ENCODE measurements at places on chromosomes 16 and 17.

DNA sequence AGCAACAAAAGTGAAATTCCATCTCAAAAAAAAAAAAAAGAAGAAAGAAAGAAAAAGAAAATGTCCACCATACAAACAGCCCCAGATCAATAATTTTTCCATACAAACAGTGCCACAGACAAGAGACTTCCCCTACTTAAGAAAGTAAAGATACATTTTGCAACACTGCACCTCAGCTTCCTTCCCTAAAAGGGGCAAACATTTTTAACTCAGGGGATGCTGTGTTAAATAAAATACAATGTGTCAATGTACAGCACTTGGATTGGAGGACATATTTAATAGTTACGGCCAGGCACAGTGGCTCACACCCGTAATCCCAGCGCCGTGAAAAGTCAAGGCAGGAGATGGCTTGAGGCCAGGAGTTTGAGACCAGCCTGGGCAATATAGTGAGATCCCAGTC lies 22.3 kb downstream of the MYH11 start:
- DNase-seq = peak; percentile 12

DNA sequence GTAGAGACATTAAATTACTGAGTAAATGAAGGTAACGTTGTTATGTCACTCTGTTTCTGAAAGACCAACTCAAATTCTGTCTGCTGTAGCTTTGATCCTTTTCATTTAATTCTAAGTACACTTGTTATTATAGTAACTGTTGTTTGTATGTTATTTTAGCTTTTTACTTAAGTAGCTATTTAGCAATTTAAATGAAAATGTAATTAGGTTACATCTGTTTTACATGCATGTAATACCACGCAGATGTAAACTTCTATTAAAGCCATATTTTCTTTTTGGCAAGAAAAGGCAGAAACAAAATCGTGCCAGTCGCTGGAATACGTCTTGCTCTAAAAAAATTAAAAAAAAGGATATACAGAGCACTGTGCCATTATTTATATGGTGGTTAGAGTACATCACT lies 282.8 kb downstream of the FTO start:
- no peak for DNase-seq

DNA sequence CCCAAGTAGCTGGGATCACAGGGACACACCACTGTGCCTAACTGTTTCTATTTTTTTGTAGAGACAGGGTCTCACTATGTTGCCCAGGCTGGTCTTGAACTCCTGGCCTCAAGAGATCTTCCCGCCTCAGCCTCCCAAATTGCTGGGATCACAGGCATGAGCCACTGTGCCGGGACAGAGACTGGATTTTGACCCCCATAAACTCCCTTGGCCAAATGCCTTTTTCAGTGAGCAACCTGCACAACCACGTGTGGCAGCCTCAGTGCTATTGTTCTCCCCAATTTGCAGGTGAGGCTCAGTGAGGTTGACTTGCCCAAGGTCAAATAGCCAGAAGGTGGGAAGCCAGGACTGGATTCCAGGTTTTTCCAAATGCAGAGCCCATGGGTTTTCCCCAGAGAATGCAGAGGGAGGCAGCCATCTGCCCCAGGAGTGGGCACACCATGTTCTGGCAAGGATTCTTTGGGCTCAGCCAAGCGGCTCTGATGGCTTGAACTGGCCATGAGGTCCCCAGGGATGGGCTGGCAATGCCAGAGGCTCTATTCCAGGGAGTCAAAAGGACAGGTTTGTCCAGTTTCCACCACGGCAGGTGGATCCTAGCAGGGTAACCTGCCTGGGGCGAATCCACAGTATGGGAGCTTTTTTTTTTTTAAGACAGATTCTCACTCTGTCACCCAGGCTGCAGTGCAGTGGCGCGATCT lies 1.8 kb downstream of the IL27 start:
- DNase-seq = no peak

GRCh38 chr16:11561454-11561805 lies 25.3 kb downstream of the LITAF start:
- DNase-seq = no peak

- no peak for DNase-seq
These were observed 319.6 kb upstream of the CDH11 start for GRCh38 chr16:65441501-65441900.

DNA sequence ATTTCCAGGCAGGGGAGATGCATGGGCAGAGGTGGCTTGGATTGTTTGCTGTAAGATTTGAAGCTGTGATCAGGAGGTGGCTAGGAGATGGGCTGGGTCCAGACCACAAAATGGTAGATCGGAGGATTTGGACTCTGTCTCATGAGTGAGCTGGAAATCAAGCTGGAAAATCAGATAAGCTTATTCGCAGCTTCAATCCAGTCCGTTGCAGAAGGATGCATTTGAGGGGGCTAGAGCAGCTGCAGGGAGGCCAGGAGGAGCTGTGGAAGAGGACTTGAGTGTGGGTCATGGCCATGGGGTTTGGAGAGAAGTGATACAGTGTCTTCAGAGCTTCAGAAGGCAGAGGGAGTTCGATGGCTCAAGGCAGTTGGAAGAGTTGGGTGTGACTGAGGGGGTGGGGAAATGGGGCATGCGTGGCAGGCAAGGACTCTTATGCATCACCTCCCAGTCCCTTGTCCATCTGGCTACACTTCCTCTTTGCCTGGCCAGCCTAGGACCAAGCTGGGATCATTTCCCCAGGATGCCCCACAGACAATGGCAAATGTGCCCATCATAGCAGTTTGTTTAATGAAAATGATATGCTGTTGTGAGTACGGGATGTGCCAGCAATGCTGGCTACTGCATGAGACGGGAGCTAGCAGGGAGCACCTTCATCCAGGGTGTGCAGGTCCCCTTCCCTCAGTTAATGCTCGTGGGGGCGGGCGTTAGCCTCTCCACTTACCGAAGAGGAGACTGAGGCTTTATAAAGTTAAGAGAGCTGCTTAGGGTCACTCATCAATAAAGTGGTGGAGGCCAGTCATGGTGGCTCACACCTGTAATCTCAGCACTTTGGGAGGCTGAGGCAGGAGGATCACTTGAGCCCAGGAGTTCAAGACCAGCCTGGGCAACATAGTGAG lies 20.6 kb downstream of the QPRT start:
- DNase-seq = peak; percentile 31

DNA sequence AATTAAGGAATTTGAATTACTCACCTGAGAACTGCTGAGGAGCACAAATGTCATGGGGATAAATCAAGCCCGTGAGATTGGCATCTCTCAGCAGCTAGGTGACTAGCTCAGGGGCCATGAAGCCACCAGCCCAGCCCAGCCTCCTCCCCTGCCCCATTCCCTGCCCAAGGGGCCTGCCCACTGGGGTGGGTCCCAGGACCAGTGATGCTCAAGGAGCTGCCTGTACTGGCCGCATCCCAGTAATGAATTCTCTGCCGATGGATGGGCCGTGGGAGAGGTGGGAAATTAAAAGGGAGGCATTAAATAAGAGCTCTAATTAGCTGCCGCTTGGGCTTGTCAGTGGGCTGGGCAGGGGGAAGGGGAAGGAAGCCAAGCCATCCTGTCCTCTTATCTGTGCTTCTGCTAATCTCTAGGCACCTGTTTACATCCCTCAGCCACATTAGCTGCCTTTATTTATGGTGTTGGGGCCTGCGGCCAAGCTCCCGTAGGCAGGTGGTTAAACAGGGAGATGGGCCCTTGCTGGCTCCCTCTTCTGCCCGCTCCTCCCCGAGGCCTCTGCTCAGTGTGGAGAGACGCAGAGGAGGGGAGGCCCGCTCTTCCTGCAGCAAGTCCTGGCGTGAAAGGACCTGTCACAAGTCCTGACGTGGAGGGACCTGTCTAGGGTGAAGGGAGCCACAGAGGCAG lies 48.8 kb downstream of the PIPOX start:
- DNase-seq = no peak

DNA sequence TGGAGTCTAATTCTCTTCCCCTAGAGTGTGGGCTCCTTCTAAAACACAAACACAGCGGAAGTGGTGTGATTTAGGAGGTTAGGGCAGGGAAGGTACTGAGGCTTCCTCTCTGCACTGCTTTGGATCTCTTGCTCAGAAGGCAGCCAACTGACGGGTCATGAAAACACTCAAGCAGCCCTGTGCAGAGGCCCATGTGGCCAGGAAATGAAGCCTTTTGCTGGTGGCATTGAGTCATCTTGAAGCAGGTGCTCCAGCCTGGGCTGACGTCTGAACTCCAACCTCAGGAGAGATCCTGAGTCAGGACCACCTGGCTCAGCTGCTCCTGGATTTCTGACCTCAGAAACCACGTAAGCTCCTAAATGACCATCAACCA lies 72.9 kb downstream of the MRM1 start:
- peak; percentile 15 for DNase-seq

GRCh38 chr16:61277849-61278248 lies 758.4 kb downstream of the CDH8 start:
- no peak for DNase-seq
